ENCODE measurements at places on chromosomes 4 and X.

DNA sequence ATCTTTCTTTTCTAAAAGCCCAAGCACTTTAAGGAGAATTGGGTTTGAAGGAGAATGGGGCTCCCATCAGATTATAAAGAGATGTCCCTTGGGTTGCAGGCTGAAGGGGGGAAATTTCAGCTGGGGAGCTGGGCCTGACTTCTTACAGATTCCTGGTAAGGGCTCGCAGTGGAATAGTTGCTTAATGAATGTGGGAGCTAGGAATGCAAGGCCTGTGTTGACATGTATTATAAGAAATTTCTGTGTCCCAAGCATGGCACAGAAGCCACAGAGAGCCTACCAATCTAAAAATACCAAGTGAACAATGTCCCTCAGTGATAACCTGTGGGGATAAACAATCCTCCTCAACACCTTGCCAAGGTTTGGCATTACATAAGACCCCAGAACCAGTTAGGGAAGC lies 39.3 kb upstream of the WNK3 start:
- no peak for DNase-seq

DNA sequence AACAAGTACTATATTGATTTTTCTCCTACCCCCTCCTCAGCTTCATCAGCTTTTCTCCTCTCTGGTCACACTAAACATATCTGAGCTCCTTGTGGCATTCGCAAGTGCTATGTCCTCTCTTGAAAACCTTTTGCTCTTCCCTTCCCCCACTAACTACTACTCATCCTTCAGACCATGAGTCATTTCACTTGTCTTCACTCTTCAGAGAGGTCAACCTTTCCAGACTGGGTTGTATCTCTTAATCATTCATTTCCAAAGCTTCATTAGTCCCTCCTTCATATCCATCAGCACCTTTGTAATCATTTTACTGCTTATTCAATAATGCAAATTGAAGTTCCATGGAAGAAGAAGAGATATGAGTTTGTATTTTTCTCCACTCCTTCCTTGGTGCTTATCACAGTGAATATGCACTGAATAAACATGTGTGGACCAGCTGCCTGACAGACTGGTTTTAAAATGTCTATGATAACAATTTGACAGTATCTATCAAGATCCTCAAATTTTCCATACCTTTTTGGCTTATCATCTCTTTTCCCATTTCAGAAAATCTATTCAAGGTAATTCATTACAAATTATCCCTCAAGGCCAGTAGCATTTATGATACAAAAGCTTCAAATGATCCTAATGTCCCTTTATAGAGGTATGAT lies 28.4 kb downstream of the DDX60L start:
- DNase-seq = no peak

GRCh38 chrX:132365490-132365889 lies 123.3 kb downstream of the MBNL3 start:
- DNase-seq = no peak

- DNase-seq = no peak
Observed at GRCh38 chr4:172865531-172866127, 303.0 kb upstream of the GALNT7 start.

Data from muscle of leg (tissue), 16 donors.